ENCODE measurements at places on chromosomes 6 and 20.

DNA sequence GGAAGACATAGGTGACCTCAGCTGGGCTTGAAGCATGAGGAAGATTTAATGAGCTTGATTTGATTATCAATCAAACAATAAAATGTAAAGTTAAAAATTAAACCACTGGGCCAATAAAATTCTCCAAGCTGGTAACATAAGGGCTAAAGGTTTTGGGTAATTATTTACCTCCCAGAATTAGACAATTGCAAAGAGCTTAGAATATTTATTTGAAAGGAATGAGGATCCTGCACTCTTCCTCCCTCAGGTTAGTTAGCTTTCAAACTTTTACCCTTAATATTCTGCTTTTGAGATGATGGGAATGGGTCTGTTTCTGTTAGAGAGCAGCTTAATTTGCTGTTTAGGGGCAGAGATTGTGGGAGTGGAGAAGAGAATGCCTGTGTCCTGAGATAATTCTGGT is at the start of gene SLC17A4:
Gene SLC17A4, plus strand, starts transcription at position 208 of the 400 bp plus-strand sequence. CDS start 7,221 bp downstream, outside the sequence.
- DNase-seq, result no peak

GRCh38 chr6:109473120-109473519 is 9.9 kb downstream of the ZBTB24 start:
- DNase-seq, result no peak

- DNase-seq, result no peak
Observed at GRCh38 chr6:74048387-74048786, 352.4 kb downstream of the CD109 start.

DNA sequence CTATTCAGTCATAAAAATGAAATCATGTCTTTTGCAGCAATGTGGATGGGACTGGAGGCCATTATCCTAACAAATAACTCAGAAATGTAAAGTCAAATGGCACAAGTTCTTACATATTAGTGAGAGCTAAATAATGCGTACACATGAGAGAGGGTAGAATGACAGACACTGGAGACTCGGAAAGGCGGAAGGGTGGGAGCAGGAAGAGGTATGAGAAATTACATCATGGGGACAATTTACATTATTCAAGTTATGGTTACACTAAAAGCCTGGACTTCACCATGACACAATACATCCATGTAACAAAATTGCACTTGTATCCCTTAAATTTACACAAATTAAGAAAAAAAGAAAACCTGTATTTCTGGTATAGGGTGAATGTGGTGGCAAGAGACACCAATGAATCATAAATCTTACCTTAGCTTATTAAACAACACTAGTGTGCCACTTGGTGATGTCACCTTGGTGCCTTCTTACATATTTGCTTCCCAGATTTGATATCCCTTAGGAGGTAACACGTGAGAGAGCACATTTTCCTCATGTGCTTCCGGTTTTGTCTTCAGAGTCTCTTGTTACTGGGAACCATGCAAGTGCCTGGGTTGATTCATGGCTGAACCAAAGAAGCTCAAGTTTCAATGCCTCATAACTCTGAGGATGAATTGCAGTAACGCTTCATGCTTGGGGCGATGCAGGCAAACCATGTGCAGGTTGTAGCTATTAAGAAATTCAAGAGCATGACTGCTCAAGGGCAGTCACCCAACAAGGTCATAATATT is 84.6 kb downstream of the DCDC2 start:
- DNase-seq, result no peak

DNA sequence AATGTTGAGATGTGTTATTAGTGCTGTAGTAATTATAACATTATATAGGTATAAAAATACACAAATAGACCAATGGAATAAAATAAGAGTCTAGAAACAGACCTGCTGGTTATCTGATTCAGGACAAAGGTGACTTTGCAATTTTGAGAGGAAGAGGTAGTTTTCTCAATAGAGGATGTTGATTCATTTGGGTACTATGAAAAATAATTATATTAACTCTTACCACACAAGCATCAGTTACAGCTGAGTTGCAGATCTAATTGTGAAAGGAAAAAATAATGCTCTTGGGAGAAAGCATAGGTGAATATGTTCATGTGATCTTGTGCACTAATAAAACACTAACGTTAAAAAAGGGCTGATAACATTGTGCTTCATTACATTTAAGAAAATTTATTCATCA is 103.0 kb downstream of the BCKDHB start:
- no peak for DNase-seq

DNA sequence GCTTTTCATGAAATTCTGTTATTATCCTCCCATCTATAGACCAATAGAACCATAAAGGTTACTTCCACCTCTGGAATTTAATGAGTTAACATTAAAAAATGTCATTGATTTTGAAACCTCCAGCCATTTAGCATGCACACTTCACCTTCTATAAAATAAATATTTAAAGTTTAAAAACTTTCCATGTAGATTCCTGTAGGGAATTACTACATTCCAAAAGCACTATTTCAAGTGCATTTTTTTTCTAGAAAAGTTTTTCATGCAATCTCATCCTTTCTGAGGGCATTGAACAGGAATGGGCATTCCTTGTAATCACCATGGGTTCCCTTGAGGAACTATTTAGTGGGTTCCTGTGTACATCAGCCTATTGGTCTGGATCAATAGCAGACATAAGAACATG is 253.8 kb upstream of the RIN2 start:
- DNase-seq, result no peak

DNA sequence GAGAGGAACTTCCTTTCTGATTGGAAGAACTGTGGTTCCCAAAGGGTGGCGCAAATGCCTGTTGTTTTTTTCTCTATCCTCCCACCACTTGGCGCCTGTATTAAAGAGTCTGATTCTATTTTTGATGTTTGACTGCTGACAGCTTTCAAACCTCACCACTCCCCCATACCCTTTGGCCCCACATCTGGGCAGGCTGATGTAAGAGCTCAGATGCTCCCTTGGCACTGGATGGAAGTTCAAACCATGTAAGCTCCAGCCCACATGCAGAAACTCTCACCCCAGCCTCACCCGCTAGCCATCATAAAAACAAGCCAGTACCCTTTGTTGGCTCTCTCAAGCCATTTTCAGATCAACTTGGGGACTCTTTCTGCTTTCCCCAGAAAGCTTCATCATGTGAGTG is 20.0 kb upstream of the TMEM14A start:
- DNase-seq, result no peak

DNA sequence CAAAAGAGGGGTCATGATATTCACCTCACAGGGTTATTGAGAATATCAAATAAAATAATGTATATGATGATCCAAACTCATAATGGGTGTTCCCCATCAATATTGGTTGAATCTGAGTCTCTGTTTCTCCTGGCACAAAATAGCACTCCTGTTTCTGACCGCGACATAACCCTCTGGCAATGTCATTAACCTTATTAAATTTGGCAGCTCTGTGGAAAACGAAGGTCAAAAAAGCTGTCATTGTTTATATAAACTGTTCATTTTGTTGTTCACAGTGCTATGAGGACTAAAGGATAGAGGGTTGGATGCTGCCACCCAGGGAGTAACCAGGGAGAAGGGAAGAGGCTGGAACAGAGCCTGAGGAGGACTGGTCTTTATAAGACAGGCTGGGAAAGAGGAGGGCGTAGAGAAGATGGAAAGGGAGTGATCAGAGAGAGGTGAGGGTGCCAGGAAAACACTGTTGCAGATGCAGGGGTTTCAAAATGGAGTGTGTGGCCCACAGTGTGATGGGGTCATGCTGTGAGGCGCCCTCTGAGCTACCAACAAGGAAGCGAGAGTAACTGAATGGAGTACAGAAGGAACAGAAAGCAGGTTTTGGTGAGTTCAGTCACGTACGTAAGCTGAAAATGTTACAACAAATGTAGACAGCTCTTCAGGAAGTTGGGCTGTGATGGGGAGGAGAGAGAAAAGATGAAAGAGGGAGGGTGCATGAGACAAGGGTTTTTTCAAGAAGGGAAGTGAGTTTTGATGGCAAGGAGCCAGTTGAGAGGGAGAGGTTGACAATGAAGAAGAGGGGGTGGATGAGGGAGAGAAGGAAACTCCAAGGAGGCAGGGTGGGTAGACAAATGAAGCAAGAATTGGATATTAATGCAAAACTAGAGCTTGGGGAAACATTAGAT is 251.6 kb upstream of the TAB2 start:
- DNase-seq, result peak; percentile 55

DNA sequence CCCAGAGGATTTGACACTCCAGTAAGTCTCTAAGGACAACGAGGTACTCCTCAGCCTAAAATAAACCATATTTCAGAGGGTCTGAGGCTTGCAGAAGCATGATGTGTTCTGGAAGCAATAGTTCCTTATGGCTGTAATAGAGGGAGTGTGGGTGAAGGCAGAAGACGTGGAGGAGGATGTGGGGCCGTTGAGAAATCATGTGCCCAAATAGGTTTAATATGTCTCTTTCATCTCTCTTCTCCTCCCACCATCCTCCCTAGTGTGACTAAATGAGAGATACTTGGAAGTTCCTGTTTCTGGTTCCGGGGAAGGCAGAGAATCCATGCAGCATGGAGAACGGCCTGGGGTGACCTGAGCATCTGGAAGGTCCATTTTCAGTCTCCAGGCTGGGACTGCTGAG is 174.0 kb upstream of the RSPO3 start:
- no peak for DNase-seq

- DNase-seq, result no peak
Observed at GRCh38 chr20:17752459-17752858, 52.7 kb downstream of the BANF2 start.

- no peak for DNase-seq
Observed at GRCh38 chr6:152130441-152130840, 323.0 kb downstream of the ESR1 start.

DNA sequence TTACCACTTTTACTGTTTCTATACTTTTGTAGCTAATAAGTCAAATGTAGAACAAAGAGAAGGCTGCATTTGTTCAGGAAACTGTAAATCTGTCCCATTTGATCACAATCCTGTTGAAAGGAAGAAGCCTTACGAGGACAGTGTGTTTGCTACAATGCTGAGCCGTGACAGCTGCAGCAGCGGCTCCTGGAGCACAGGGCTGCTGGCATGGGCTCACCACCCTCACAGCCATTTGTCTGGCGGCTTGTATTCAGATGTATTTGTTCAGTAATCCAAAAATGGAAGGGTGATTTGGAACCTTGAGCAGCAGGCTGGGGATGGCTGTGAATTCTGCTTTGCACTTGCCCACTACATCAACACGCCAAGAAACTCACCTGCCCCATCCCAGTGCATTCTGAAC is 5.7 kb downstream of the TUBB2A start:
- no peak for DNase-seq

DNA sequence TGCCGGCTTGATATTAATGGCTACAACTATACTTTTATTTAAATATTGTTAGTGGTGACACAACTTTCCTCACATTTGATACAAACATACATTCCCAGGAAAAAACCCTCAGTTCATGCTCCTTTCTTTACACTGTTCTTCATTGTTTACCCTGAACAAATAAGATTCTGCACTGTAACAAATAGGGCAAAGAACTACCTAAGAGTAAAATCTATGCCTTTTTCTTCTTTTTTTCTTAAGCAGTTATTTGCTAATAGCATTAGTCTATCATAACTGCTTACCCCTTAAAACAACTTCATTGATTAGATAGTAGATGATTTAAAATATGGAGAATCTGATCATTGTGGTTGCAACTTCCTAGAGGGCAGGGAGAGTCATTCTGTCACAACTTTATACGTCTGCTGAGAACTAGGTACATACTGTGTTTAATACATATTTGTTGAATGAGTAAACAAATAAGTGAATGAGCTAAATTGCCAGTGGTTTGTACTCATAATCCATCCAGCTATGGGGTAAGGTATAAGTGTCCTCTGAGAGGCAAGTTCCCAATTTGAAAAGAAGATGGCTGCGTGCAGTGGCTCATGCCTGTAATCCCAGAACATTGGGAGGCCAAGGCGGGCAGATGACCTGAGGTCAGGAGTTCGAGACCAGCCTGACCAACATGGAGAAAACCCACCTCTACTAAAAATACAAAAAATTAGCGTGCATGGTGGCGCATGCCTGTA is 161.0 kb downstream of the CDK19 start:
- DNase-seq, result no peak

DNA sequence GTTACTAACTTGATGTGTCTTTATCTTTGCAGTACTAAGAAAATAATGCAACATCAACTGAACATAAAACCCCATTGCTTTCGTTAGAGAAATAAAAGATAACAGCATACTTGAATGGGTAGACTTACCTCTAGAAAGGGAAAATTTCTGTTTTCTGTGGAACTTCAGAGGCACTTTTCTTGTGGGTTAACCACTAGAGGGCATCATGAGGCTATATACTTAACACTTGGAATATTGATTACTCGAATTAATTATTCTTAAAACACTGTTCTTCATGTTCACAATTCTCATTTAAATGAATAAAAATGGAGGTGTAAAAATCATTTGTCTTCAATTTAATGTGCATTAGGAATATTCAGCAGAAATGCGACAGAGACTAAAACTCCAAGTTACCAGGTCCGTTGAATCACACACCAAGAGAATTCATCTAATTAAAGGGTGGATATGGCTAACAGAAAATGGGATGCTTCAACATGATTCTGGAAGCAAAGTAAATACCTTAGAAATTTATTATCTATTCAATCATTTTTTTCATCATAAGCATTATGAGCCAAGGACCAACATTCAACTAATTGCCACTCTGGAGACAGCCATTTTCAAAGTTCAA is 330.8 kb upstream of the PREP start:
- DNase-seq, result no peak

GRCh38 chr6:169810066-169810989 is 58.9 kb downstream of the ERMARD start:
- no peak for DNase-seq

- DNase-seq, result peak; percentile 100
Observed at GRCh38 chr6:41779788-41780550, at the start of gene FRS3. FRS3 (minus strand) TSS chr6:41779900; CDS start chr6:41776987, 2,913 bp downstream.

DNA sequence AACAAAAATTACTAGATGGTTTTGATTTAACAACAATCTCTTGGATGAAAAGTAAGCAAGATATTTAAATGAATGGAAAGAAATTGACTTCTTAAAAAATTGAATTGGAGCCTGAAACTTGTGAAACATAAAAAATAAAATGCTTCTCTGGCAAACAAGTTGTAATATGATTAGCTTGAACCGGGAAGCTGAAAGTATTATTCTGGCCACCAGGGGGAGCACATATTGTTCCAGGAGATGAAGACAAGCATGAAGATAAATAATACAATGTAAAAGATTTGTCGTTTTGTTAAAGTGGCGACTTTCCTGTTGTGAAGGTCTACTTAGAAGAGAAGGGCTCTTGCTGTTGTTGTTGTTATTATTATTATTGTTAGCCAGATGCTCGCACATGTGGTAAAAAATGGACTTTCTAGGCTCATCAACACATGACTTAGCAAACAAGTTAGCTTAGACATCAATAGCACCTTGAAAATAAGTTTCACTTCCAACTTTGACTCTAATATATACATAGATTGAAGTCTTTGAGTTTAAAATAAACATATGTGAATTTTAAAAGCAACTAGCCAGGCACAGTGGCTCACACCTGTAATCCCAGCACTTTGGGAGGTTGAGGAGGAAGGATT is 14.2 kb downstream of the PAX1 start:
- DNase-seq, result no peak

DNA sequence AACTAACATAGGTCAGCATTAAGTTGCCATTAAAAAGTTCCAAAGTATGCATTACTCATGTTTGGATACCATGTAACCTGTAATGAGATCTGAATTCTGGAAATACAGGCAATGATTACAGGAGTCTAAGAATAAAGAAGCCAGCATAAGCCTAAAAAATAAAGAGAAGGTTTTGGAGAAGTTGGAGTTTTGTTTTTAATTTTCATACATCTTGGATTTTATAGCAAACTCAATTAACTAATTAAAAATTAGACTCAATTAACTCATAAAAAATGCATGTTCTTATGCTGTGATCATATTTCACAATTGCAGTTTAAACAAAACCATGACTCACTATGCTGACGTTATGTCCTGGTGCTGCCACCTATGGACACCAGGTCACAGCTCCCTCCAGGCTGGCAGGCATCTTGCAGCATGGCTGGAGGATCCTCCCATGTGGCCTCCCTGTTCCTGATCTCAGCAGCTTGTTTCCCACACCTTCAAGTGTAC is 648.8 kb upstream of the AGPAT4 start:
- peak; percentile 28 for DNase-seq

Data from activated naive CD8-positive, alpha-beta T cell treated with anti-CD3 and anti-CD28 coated beads, Interleukin-2, amount 10 ng/mL, durations not matched to agents 7 days and 5 days (primary cell).